ENCODE measurements at places on chromosomes 7 and 10.
A peak's percentile ranks its signal among the peaks of the same experiment; 100 is the strongest.

GRCh38 chr10:100740476-100741377 lies 4.7 kb upstream of the PAX2 start:
- DNase-seq: no peak

GRCh38 chr7:159030490-159031134 lies 114.1 kb downstream of the VIPR2 start:
- DNase-seq: no peak

DNA sequence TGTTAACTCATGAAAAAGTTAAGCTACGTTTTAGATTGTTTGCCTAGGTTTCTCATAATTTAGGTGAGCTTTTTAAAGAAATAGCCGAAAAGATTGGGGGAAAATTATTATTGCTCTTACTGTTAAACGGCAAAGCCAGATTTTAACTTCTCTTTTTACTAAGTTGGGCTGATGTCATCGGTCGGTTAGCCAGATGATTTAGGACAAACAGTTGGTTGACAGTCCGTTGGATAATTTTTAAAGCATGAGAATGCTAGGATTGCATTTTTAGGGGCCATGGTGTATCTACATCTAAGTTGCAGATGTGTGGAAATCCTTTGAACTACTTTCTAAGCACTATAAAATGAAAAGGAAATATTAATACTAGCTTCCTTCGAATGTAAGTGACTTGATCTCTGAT lies 280.9 kb upstream of the AKR1E2 start:
- DNase-seq: no peak

- no peak for DNase-seq
Observed at GRCh38 chr10:23146258-23146657, 45.9 kb upstream of the PTF1A start.

DNA sequence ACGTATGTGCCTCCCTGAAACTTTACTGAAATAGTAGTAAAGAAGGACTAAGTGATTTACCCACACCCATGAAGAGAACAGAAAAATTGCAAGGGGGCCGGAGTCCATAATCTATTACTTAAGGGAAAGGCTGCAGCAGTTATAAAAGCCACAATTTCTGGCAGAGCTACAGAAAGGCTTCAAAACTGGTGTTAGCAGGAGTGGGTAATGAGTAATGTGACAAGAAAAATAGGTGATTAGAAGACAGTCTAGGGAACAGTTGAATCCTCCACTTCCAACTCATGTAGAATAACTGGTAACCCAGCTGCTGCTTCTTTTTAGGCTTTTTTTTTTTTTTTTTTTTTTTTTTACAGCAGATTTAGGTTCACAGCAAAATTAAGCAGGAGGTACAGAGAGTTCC lies 413.3 kb downstream of the SFMBT2 start:
- no peak for DNase-seq

DNA sequence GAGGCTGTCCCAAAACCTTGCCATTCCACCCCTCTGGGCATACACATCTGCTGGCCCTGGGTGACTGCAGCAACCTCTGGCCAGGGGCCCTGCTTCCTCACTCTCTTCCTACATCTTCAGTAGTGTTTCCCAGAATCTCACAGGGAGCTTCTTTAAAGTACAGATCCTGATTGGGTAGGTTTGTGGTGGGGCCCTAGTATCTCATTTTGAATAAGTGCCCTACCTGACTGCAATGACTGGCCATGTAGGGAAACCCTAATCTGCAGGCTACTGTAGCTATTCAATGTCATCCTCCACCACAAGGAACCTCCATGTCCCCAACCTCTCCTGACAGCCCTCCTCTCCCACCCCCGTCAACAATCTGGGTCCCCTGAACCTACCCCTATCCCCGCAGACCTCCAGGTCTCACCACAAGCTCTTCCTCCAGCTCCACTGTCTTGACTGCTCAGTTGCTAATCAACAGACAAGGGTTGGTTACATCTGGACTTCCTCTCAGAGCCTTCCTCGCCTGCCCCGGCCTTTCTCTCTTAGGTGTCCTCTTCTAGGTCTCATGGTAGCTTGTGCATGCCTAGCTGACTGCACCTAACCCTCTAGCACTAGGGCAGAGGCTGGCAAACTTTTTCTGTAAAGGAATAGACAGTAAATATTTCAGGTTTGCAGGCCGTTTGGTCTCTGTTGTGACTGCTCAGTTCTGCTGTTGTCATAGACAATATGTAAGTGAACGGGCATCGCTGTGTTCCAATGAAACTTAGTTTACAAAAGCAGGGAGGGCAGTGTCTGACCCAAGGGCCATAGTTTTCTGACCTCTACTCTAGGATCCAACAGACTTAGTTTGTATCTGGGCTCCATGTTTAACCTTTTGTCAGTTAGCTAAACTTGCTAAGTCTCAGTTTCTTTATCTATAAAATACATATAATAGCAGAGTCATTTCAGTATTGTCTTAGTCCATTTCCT lies 121.1 kb downstream of the AOAH start:
- no peak for DNase-seq

- no peak for DNase-seq
Observed at GRCh38 chr7:47553309-47553708, 28.6 kb downstream of the TNS3 start.

DNA sequence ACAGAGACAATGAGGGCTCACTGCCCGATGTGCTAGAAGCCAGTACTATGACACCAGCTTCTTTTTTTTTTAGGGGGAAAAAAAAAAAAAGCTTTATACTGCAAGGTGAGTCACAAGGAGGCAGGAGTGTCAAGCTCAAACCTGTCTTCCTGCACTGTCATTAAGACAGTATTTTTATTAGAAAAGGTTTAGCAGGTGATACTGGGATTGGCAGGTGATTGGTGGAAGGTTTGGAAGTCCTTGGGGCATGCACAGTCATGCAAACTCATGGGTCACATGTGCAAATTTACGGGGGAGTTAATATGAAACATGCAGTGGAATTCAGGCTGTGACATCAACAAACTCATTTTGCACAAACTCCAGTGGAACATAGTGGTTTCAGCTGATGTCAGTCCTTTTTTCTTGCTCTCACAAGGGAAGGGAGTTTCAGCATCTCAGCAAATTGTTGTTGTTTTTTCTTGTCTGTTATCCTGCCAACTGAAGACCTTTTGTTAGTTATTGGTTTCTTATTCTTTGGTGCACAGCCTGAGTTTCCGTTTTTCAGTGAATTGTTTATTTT lies 530.6 kb downstream of the ANKRD7 start:
- no peak for DNase-seq

DNA sequence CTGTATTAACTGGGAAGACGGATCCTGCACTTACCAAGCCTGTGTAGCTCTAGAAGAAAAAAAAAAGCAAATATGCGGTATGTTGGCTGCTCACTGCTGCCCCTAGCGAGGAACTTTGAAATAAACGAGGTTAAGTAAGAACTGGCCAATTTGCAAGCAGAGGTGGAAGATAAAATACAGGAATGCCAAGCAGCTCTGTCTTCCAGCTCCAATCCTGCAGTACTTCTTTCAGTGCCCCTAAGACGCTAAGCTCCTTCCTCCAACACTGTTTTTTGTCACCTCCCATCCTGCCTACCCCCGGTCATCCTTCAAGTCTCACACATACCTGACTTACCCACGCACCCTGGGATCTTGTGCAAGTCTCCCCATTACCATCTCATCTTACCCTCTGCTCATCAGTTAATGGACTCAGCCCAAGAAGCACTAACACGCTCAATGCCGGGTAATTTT lies 809 bp downstream of the C10orf143 start:
- DNase-seq: peak; percentile 36

All from activated CD8-positive, alpha-beta memory T cell treated with anti-CD3 and anti-CD28 coated beads for 1 hour (primary cell).